ENCODE measurements at places on chromosomes 13 and 19. TPM values are rescaled to one million over a fixed set of nuclear protein-coding genes. Genes with fewer than 3 reads are reported as not detected.

ZNF491 gene
- 4.2 TPM for total RNA-seq

KATNAL1 gene
- total RNA-seq, result 53.3 TPM

GPR12 gene
- total RNA-seq, result 0.53 TPM

RNF225 gene
- not detected for total RNA-seq

GJA3 gene
- not detected for total RNA-seq
